ENCODE measurements at places on chromosomes 3 and 15.

DNA sequence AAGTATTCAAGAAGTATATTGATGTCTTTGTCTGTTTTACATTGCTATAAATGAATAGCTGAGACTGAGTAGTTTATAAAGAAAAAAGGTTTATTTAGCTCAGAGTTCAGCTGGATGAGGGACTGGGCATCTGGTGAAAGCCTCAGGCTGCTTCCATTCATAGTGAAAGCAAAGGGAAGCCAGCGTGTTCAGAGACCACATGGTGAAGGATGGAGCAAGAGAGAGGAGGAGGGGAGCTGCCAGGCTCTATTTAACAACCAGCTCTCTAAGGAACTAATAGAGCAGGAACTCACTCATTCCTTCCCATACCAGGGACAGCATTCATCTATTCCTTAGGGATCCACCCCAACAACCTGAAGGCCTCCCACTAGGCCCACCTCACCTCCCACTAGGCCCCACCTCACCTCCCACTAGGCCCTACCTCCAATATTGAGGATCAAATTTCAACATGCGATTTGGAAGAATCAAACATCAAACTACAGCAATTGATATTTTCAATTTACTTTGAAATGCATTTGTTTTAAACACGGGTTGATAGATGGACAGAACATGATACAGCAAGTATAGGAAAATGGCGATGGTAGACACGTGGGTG lies 167.5 kb upstream of the HES1 start:
- no peaks in the 10 kb centered on the region for H3K27me3 ChIP-seq
- H3K36me3 ChIP-seq: no peaks in the 10 kb centered on the region
- DNase-seq: no peak
- no peak overlapping the region for H3K27ac ChIP-seq
- H3K4me3 ChIP-seq: no peak overlapping the region

DNA sequence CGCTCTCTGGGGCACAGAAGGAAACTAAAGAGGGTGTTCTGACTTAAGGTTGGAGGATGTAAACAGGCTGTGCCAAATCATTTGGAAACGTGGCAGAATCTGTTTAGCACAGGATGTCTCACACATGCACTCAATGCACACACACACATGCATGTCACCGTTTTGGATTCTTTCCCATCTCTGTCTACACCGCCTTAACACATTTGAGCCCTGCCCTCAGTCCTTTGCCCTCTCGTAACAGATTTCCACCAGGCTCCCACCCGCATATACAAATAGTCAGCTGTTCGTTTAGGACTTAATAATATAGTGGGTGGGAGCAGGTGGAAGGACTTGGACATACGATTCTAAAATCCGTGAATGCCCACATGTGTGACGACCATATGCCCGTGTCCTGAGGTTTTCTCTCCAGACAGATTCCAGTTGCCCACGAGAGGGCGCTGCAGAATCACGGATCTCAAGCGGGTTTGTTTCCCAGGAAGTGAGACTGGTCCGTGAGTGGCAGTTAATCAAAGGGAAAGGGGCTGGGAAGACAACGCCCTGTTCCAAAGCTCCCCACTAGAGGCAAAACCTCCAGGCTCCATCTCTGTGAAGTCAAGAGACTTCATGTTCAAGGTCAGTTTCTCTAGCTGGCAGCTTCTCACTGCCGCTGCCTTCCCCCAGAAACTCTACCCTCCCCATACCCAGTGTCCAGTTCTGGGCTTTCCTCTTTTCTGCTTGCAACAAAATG lies 44.5 kb downstream of the NOX5 start:
- H3K4me3 ChIP-seq: no peak overlapping the region
- no peaks in the 10 kb centered on the region for H3K36me3 ChIP-seq
- peaks cover 8% of the 10 kb centered on the region for H3K4me1 ChIP-seq

DNA sequence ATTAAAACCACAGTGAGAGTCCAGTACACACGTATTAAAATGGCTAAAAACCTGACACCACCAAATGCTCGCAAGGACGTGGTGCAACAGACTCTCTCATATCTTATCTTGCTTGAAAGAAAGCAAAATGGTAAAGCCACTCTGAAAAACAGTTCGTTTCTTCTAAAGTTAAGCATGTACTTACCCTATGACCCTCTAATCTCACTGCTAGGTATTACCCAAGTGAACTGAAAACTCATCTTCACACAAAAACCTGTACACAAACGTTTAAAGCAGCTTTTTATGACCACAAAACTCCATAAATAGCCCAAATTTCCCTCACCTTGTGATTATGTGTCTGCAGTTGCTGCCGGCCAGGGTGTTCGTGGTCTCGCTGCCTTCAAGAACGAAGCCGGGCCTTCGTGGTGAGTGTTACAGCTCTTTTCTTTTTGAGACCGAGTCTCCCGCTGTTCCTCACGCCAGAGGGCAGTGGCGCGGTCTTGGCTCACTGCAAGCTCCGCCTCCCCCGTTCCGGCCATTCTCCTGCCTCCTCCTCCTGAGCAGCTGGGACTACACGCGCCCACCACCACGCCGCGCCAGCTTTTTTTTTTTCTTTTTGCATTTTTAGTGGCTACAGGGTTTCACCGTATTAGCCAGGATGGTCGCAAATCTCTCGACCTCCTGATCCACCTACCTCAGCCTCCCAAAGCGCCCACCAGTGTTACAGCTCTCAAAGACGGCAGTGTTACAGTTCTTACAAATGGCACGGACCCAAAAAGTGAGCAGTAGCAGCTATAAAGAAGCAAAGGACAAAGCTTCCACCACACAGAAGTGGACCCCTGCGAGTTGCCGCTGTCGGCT lies 165.4 kb downstream of the TJP1 start:
- DNase-seq: no peak
- H3K4me1 ChIP-seq: no peaks in the 10 kb centered on the region
- no peaks in the 10 kb centered on the region for H3K27me3 ChIP-seq
- H3K4me3 ChIP-seq: no peak overlapping the region
- H3K36me3 ChIP-seq: no peaks in the 10 kb centered on the region
- H3K27ac ChIP-seq: no peak overlapping the region

DNA sequence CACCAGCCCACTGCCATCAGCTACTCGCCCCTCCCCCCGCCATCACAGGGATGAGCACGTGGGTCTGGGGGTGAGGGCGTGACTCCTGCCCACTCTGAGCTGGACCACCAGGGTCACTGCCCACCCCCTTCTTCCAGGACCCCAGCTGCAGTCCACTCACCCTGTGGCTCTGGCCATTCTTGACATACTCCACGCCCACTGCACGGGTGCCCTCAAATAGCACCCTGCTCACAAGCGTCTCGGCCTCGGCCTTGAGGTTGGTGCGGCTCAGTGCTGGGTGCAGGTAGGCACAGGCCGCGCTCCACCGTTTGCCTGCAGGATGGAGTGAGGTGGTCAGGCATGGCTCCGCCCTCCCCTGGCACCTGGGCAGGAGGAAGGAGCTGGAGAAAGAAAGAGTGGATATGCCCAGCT lies 23.9 kb downstream of the CHDH start:
- H3K36me3 ChIP-seq: no peaks in the 10 kb centered on the region
- no peaks in the 10 kb centered on the region for H3K27me3 ChIP-seq
- H3K4me3 ChIP-seq: no peak overlapping the region
- H3K4me1 ChIP-seq: peaks cover 7% of the 10 kb centered on the region

DNA sequence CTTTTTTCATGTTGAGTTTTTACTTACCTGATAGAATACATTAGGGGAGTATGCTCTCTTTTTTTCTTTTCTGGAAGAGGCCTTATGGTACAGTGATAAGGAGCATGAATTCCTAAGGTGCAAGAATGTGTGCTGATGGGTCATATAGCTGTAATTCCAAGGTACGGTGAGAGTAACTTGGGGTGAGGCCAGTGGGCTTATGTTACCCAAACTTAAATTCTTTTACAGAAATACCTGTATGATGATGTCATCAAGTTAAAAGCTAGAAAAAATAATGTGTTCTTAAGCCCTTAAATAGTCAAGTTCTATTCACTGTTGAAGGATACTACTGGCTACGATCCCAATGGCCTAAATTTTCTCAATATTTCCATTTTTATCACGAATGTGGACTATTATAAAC lies 111.2 kb downstream of the GMPS start:
- H3K27me3 ChIP-seq: no peaks in the 10 kb centered on the region
- H3K36me3 ChIP-seq: no peaks in the 10 kb centered on the region
- H3K27ac ChIP-seq: no peak overlapping the region
- no peaks in the 10 kb centered on the region for H3K4me1 ChIP-seq
- H3K4me3 ChIP-seq: no peak overlapping the region

DNA sequence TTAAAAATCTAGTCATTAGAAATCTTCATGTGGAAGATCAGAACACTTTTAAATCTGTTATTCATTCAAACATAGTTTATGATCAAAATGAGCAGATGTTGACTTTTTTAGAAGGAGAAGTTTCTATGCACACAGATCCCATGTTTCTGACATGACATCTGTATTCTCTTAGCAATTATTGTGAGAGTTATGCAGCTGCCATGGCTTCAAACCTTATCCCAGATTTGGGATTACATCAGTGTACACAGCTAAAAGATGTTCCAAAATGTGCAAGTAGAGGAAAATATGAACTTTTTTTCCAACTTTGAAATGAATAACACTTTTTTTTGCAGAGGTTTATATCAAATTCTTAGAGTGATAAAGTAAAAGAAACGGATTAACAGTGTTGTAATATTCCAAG lies 1166.9 kb downstream of the ZPLD1 start:
- H3K4me1 ChIP-seq: no peaks in the 10 kb centered on the region
- no peak overlapping the region for H3K27ac ChIP-seq
- no peak for DNase-seq
- H3K36me3 ChIP-seq: no peaks in the 10 kb centered on the region
- no peaks in the 10 kb centered on the region for H3K27me3 ChIP-seq
- H3K4me3 ChIP-seq: no peak overlapping the region

- no peaks in the 10 kb centered on the region for H3K36me3 ChIP-seq
- H3K4me3 ChIP-seq: no peak overlapping the region
- peak overlapping the region; percentile 33 for H3K27ac ChIP-seq
- H3K27me3 ChIP-seq: no peaks in the 10 kb centered on the region
- H3K4me1 ChIP-seq: peaks cover 19% of the 10 kb centered on the region
- DNase-seq: no peak
Observed at GRCh38 chr15:68729789-68730411, 90.8 kb downstream of the ANP32A start.

GRCh38 chr3:50356553-50356952 lies 2.8 kb downstream of the TMEM115 start:
- no peaks in the 10 kb centered on the region for H3K27me3 ChIP-seq
- H3K4me1 ChIP-seq: peaks cover 53% of the 10 kb centered on the region
- peak overlapping the region; percentile 72 for H3K4me3 ChIP-seq
- H3K36me3 ChIP-seq: no peaks in the 10 kb centered on the region
- no peak for DNase-seq

GRCh38 chr3:184471439-184471838 lies 90.1 kb upstream of the EPHB3 start:
- H3K36me3 ChIP-seq: no peaks in the 10 kb centered on the region
- H3K27ac ChIP-seq: no peak overlapping the region
- H3K4me3 ChIP-seq: no peak overlapping the region
- H3K27me3 ChIP-seq: no peaks in the 10 kb centered on the region
- peaks cover 6% of the 10 kb centered on the region for H3K4me1 ChIP-seq

DNA sequence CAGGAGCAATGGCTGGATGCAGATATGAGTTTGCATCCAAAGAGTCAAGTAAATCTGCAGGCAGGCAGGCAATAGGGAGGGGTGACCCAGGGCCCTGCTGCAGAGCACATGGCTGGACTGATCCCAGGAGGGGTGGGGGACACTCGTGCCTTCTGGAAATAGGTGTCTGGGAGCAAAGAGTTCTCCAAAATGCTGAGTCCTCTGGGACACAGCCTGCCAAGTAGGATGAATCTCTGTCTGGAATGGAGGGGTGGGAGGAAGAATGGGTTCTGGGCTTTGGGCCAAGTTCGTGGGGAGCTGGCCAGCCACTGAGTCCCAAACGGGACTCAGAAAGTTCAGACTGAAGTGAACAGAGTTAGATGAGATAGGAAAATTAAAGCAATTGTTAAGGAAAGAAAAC lies 214.5 kb downstream of the MTHFS start:
- no peak for DNase-seq
- H3K36me3 ChIP-seq: no peaks in the 10 kb centered on the region
- H3K4me3 ChIP-seq: no peak overlapping the region
- H3K27ac ChIP-seq: no peak overlapping the region
- no peaks in the 10 kb centered on the region for H3K27me3 ChIP-seq

DNA sequence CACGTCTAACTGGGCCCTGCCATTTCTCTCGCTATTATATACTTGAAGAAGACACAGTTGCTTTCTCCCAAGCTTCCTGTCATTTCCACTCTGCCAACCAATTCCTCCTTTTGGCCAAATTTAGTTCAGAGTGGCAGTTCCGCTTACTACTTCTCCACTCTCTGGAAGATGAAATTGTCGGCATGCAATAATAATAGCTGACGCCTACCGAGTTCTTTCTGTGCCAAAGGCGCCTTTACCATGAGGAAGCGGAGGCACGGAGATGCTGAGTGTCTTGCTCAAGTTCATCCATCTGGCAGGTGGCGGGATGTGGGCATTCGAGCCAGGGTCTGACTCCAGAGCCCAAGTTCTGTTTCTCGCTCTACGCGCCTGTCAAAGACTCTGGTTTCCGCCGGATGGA lies 14.6 kb upstream of the NRROS start:
- no peaks in the 10 kb centered on the region for H3K27me3 ChIP-seq
- H3K4me1 ChIP-seq: peaks cover 7% of the 10 kb centered on the region
- no peak overlapping the region for H3K27ac ChIP-seq
